ENCODE measurements at places on chromosomes 2 and 18.

GRCh38 chr2:126942427-126943203 is 43.9 kb downstream of the TEX51 start:
- DNase-seq: no peak

GRCh38 chr2:63790491-63790890 is 51.2 kb upstream of the UGP2 start:
- no peak for DNase-seq

DNA sequence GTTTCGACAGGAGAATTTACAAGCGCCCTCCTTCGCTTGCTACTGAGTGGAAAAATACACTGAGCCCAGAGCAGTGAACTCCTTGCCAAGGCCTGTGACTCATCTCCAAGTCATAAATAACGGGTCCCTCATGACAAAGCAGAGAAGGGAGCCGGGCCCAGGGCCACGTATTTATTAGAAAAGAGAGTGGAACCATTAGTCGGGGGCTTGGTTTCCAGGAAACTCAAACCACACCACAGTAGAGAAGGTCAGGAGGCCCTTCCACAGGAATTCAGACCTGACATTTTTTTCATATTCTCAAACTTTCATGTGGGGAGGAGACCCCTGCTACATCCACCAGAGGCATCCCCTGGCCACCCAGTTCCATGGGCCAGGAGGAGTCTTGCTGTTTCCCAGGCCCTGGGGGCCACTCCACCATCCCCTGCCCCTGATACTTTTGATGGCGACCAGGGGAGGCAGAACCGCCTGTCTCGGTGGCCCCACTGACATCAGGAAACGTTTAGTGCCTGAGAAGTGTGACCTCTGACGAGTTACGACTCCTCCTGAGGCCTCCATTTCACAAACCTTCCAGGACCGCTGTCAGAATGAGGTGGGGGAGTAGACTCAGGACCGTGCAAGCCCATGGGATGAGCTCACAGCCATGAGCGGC is 289.7 kb downstream of the DYSF start:
- no peak for DNase-seq

DNA sequence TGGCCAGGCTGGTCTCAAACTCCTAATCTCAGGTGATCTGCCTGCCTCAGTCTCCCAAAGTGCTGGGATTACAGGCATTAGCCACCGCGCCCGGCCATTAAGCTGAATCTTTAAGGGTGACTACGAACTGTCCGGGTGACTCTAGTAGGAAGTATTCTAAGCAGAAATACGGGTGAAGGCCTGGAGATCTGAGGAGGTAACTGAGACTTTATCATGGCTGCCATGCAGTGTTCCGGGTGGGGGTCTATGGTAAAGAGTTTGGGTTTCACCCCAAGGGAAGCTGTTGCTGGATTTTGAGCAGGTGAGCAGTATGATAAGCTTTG is 20.1 kb upstream of the ROCK2 start:
- no peak for DNase-seq

DNA sequence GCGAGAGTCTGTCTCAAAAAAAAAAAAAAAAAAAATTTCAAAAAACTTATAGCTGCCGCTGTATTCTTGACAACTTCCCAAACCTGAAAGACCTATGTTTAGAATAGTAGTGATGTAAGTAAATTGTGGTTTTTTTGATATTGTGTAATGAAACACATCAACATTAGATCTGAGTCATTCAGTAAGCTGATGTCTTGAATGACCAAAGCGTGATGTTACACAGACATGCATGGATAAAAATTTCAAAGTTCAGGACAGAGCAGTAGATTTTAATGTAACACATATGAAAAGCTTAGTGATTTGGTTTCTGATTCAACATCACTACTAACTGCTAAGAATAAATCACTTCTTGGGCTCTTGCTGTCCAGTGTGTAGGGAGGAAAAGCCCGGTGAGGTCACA is 69.3 kb upstream of the MEX3C start:
- peak; percentile 16 for DNase-seq
